ENCODE measurements at places on chromosomes 11 and 22.

DNA sequence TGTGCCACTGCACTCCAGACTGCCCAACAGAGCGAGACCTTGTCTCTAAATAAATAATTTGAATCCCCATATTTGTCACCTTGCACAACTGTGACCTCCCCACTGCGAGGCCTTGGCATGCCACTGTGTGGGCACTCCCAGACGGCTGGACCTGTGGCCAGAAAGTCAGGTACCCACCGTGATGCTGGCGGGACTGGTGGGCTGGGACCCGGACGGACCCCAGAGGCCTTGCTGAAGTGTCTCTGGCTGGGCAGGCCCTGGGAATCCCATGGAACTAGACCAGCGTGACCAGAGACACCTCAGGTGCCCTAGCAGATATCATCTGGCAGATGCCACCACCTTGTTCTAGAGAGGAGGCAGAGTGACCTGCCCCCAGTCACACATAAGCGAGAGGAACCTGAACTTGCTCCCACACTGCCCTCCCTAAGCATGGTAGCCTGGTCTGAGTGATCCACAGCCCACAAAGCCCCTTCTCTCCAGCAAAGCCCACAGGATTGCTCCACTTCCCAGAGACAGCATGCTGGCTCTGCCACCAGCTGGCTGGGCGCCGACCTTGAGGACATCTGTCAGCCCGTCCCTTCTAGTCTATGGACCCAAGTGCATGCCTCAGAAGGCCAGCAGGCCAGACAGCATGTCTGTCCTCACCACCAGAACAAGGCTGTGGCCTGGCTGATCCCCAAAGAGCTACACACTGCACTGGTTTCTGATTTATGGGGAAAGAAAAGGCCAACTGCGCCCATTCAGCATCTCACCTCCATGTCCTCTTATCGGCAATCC is 9.5 kb downstream of the MACROD1 start:
- DNase-seq = peak; percentile 69

DNA sequence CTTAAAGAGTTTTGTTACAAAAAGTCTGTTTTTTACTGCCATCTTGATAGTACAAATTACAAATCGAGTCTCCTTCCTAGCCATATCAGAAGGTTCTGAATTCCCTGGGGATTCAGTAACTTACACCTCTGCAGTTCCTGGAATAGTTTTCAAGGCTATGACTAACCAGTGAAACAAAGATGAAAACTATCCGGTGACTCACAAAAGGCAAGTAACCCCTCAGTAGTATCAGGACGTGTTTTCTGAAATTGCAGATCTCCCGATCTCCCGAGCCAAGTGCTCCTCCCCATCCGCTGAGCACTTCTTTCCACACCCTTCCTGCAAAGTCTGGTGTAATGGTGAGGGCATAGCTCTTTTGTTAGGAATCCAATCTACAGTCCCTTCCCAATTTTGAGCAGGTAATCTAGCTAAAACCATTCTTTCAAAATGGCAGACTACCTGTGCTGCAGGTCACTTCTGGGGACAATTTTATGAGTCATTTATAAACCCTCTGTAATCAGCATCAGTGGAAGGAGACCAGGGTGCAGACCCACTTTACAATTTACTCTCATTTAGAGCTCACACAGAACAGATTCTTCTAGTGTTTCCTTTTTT is 7.7 kb downstream of the E2F8 start:
- no peak for DNase-seq

- peak; percentile 59 for DNase-seq
Observed at GRCh38 chr11:911031-911889, 650 bp upstream of the CHID1 start.

- no peak for DNase-seq
Observed at GRCh38 chr11:9069862-9070470, 21.4 kb downstream of the SCUBE2 start.

DNA sequence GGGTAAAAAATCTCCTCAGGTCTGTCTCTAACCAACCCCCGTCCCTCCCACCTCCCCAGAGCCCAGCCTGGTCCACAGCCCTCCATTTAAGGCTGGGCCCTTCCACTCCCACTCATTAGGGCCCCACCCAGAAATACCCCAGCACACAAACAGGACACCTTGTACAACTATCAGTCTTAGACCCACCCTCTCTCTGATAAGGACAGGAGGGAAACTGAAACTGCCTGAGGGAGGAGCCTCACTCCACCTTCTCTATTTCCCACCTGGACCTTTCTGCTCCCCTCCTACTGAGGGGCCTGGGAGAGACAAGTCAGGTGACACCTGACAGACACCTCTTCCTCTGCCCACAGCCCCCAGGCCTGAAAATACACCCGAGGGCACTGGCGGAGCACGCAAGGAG is 90.2 kb downstream of the PLEKHA7 start:
- no peak for DNase-seq

- DNase-seq = no peak
Observed at GRCh38 chr22:47283616-47284270, 521.3 kb downstream of the TBC1D22A start.

Measured in tongue (tissue), 3 donors.